ENCODE measurements at places on chromosomes 12 and 14. TPM values are rescaled to one million over a fixed set of nuclear protein-coding genes. Genes with fewer than 3 reads are reported as not detected.

GRCh38 chr14:58864751-58865513 is 227.2 kb downstream of the DACT1 start:
- no peak for DNase-seq

DDX24 gene
- 161 TPM for total RNA-seq

PTCSC3 gene
- not detected for total RNA-seq

- no peak for DNase-seq
Measured at GRCh38 chr14:55921511-55921910, 196.7 kb upstream of the PELI2 start.

BCL11B gene
- total RNA-seq = not detected

SLC10A1 gene
- not detected for total RNA-seq

CTSG gene
- total RNA-seq = 0.42 TPM

CCDC177 gene
- total RNA-seq = not detected

GRCh38 chr12:56151672-56152131 is 685 bp upstream of the MYL6B start:
- peak; percentile 37 for DNase-seq

MYO1H gene
- 0.21 TPM for total RNA-seq

- no peak for DNase-seq
Measured at GRCh38 chr14:47442211-47442610, 233.2 kb downstream of the MDGA2 start.

DNA sequence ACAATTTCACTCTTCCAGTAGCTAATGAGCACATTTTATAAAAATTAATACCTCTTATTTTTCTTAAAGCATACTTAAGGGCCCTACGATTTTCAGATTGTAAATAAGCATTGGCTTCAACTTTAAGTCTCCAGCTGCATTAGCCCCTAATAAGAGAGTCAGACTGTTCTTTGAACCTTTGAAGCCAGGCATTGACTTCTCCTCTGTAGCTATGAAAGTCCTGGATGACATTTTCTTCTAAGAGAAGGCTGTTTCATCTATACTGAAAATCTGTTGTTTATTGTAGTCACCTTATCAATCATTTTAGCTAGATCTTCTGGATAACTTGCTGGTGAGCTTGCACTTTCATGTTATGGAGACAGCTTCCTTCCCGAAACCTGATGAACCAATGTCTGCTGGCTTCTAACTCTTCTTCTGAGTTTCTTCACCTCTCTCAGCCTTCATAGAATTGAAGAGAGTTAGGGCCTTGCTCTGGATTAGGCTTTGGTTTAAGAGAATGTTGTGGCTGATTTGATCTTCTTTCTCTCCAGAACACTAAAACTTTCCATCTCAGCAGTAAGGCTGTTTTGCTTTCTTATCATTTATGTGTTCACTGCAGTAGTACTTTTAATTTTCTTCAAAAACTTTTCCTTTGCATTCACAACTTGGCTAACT is 377.1 kb upstream of the RGS6 start:
- DNase-seq = no peak

FAM181A gene
- not detected for total RNA-seq

DNA sequence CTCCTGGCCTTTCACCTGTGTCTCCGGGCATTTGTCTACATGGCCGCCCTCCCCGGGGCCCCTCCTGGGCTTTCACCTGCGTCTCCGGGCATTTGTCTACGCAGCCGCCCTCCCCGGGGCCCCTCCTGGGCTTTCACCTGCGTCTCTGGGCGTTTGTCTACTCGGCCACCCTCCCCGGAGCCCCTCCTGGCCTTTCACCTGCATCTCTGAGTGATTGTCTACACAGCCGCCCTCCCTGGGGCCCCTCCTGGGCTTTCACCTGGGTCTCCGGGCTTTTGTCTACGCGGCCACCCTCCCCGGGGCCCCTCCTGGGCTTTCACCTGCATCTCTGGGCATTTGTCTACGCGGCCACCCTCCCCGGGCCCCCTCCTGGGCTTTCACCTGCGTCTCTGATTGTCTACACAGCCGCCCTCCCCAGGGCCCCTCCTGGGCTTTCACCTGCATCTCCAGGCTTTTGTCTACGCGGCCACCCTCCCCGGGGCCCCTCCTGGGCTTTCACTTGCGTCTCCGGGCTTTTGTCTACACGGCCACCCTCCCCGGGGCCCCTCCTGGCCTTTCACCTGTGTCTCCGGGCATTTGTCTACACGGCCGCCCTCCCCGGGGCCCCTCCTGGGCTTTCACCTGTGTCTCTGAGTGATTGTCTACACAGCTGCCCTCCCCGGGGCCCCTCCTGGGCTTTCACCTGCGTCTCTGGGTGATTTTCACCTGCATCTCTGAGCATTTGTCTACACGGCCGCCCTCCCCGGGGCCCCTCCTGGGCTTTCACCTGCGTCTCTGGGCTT is 68.0 kb upstream of the GALNT9 start:
- DNase-seq = no peak

DNA sequence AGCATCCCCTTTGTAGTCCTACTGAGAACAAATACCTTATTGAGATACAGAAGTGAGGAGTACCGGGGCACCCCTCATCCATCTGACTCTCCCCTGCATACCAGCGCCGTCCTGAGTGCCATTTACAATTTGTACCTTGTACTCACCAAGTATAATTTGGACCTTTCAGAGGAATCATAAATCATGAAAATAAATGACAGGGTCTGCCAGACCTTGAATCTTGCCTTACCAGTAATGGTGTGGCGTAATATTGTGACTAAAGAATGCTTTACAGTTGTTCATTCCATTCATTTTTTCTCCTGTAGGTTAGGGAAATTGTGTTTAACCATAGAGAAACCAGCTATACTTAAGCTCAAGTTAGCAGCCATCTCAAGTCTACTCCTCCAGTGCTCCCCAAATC is 243.7 kb upstream of the RGS6 start:
- no peak for DNase-seq

GRCh38 chr14:75260025-75260763 is 18.4 kb upstream of the FOS start:
- no peak for DNase-seq

DNA sequence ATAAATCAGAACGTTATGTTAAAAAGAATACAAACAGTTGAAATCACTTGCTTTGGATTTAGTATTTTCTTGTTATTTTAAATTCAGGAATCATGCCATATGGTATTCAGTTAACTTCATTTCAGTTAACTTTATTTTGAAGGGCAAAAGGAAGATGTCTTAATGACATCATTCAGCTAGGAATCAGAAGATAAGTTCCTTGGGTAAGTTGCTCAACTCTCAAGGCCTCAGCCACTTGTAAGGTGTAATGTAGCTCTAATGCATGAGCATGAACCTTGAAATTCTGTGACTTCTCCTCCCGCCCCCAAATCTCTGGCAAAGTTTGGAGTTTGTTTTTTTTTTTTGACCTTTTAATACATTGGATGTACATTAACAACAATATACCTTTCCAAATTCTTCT is 42.6 kb downstream of the FRS2 start:
- DNase-seq = no peak
